ENCODE measurements at places on chromosomes 3 and 15. TPM values are rescaled to one million over a fixed set of nuclear protein-coding genes. Genes with fewer than 3 reads are reported as not detected.

DNA sequence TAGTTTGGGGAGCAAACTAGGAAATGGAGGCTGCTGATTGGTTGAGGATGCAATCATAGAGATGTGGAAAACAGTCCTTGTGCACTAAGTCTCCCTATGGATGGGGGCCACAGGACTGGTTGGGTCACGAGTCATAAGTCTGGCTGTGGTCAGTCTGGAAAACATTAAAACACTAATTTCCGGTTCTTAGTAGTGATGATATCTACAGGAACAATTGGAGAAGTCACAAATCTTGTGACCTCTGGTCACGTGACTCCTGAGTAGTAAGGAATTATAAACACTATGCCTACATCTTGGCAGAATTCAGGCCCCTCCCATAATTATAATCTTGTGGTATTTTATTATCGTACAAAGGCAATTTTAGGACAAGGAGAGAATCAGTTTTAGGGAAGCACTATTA lies 317.3 kb upstream of the ARPP21 start:
- DNase-seq: no peak

- no peak for DNase-seq
Measured at GRCh38 chr3:154182322-154182922, 61.2 kb downstream of the ARHGEF26 start.

DNA sequence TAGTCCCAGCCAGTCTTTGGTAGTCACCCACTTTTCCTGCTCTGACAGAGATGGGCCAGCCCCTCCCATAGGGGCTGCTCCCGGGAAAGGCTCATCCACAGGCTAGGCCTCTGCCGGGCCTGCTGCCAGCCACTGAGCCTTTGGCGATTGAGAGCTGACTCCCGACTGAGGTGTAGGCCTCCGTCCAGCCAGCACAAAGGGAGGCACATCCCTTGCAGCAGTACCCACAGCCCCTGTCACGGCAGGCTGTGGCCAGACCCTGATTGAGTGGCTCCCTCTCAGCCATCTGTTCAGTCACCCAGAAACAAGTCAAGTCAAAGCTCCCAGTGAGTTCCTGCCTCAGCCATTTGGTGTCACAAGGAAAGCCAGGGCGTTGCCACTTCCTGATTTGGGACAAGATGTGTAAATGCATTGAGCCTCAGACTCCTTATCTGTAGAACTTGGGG lies 6.2 kb upstream of the PAK6 start:
- no peak for DNase-seq

The C2CD4A gene
- total RNA-seq: not detected

DNA sequence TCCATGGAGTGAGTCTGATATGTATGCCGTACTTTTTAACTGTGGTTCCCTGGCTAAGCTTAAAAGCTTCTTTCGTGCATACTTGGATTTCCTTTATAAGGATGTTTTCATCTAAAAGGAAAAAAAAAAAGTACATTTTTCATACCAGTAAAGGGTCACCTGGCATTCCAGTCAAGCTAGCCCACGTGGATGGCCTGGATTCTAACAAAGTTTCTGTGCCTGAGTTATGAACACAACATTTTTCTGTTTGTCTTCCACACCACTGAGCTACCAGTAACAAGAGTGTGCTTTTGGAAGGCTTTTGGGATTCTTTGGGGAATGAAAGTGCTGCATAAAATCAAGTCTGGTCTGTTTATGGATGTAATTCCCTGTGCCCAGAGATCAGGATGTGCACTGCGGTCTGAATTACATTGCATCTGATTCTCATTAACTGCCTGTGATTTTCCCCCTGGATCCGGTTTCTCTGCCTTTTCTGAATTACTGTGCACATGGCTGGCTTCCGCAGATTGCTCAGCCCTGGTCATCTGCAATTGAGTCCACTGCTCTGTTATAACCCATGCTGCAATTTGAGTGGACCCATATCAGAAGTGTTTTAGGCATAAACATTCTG lies 38.2 kb upstream of the MAGI1 start:
- DNase-seq: no peak

GRCh38 chr15:32918547-32918946 lies 200.7 kb downstream of the GREM1 start:
- no peak for DNase-seq

GRCh38 chr3:53749448-53749847 lies 96.8 kb downstream of the CHDH start:
- DNase-seq: no peak

The GCNT3 gene
- total RNA-seq: not detected

GRCh38 chr3:13954741-13955483 lies 75.0 kb upstream of the WNT7A start:
- DNase-seq: no peak

GRCh38 chr15:40275523-40275922 lies 7.3 kb downstream of the ANKRD63 start:
- no peak for DNase-seq

The DPH3 gene
- 19.4 TPM for total RNA-seq

DNA sequence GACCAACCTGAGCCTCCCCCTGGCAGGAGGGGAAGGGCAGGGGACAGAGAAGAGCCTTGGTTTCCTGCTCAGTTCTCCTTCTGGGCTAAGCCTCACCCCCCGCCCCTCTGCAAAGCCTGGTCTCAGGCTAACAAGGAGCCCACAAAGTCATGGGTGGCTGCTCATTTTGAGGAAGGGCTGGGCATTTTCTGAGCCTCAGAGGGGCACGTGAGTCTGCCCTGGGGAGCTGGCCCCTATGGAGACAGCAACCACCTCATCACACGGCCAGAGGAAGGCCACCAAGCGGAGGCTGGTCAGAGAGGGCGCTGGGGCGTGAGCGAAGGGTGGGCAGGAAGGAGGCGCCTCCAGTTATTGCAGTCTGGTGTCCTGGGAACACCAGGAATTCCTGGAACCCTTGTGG lies 18.7 kb downstream of the ABTB1 start:
- DNase-seq: no peak

The HYAL1 gene
- 19.4 TPM for total RNA-seq

GRCh38 chr3:45113625-45114050 lies 32.5 kb downstream of the CDCP1 start:
- DNase-seq: no peak

The AADAC gene
- total RNA-seq: not detected

- DNase-seq: no peak
Measured at GRCh38 chr3:51817375-51817774, 38.3 kb upstream of the IQCF6 start.

The DNASE1L3 gene
- 2.0 TPM for total RNA-seq

GRCh38 chr15:100108346-100108745 lies 233.4 kb downstream of the ADAMTS17 start:
- DNase-seq: no peak

- no peak for DNase-seq
Measured at GRCh38 chr3:101243285-101244211, 76.8 kb downstream of the IMPG2 start.

DNA sequence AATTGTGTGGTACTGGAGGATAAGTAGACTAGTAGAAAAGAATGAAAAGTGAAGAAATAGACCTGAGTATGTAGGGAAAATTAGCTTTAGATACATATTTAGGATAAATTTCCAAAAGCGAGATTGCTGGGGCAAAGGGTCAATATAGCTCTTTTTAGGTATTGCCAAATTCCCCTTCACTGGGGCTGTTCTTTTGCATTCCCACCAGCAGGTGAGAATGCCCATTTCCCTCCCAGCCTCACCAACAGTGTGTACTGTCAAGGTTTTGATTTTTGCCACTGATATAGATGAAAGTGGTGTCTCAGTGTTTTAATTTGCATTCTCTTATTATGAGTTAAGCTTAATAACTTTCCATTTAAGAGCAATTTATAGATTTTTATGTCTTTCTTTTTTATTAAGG lies 35.7 kb upstream of the BHLHE40 start:
- no peak for DNase-seq

Data from sciatic nerve (tissue), 2 donors.